ENCODE measurements at places on chromosomes 5 and 9.

DNA sequence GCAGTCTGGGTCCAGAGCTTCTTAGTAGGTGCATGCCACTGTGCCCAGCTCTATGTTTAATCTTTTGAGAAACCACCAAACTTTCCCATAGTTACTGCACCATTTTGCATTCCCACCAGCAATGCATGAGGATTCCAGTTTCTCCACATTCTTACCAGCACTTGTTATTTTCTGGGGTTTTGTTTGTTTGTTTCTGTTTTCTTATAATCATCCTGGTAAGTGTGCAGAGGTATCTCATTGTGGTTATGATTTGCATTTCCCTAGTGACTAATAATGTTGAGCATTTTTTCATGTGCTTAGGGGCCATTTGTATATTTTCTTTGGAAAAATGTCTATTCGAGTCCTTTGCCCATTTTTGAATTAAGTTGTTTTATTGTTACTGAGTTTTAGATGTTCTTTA lies 11.4 kb downstream of the FOXE1 start:
- DNase-seq: no peak

DNA sequence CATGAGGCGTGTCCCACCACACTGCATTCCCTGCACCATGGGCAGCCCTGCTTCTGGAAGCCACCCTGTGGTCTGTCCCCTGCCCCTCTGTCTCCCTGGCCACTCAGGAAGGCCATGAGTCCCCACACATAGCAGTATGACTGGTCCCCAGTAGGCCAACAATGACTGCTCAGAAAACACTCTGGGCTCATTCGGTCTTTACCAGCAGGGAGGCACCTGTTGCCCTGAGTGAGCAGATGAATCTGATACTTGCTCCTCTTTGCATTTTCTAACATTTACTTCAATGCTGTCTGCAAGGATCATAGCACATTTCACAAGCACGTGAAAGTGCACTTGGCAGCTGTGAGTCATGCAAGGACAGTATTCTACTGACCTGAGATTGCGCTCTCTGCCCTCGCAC lies 365.4 kb upstream of the IRX1 start:
- DNase-seq: no peak

- no peak for DNase-seq
These were observed 81.5 kb downstream of the DAB2IP start for GRCh38 chr9:121732886-121733285.

- no peak for DNase-seq
These were observed 122.2 kb downstream of the CRB2 start for GRCh38 chr9:123478160-123478559.

- no peak for DNase-seq
These were observed 98.4 kb downstream of the COX7C start for GRCh38 chr5:86716121-86716520.

GRCh38 chr5:145852990-145853389 lies 17.8 kb upstream of the PRELID2 start:
- DNase-seq: no peak

DNA sequence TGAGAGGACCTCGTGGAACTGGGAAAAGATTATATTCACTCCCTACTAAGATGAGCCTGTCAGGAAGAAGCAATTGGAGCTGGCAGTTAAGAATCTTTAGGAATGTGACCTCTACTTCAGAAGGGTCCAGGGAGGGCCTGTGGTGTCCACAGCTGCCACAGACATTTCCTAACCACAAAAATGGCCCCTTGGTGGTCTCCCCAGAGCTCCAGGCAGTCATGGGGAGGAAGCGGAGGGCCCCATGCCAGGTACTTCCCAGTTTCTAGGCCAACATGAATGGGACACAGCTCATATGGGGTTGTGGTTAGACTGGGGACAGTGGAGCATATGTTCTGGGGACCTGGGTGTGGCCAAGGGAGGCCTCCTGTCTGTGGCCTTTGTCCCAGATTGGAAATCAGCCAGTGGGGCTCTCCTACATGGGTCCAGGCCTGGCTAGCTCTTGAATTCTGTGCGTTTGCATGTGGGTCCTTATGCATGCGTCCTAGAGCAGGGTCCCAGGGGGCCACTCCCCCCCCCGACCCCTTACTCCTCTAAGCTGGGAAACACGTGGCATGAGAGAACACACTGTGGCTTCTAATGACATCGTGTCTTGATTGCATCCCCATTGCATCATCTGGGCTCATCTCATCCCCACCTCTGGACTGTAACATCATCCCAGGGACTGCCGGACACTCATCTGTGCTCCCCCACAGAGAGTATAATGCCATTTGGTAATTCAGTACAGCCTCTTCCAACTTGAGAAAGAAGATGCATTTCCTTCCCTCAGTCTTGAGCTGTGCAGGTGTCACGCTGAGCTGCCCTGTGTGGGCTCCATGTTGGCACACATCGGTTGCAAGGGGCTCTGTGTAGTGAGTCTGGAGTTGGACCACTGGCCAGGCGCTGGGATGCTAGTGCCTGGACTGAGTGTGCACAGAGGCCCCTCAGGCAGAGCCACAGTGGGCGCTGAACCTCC lies 31.3 kb downstream of the IRF1 start:
- peak; percentile 54 for DNase-seq

DNA sequence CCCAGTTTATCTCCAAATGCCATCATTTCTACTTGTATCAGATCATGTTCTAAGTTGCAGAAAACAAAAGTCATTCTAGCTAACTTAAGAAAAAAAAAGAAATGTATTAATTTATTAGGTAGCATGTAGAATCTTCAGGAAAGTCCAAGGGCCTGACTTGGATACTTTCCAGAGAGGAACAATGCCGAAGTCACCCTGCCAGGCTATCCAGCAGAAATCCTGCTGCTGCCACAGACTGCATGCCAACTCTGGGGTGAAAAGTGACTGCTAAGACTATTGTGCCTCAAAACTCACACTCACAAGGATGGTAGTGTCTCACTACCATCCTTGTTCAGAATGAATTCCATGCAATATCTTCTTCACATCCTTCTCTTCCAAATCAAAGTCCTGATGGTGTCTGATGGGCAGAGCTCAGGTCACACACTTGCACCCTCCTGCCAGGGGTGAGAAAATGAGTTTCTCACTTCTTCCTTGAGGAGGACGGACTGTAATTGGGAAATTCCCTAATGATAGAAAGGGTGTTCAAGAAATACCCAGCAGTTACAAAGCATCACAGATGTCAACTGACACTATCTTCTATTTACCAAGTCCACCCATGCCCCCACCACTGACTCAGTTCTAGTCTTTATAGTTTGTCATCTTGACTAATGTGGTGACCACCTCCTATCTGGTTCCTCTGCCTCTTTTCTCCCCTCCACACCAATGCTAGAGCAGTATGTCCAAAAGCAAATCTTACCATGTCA lies 279.4 kb downstream of the CWC27 start:
- DNase-seq: peak; percentile 58

GRCh38 chr9:81981883-81982282 lies 6.7 kb upstream of the SPATA31D1 start:
- DNase-seq: no peak

GRCh38 chr9:25939126-25939525 lies 260.9 kb upstream of the TUSC1 start:
- no peak for DNase-seq

- no peak for DNase-seq
These were observed 640.0 kb upstream of the ARRDC3 start for GRCh38 chr5:92023141-92023471.

GRCh38 chr5:112823656-112824055 lies 37.4 kb upstream of the SRP19 start:
- DNase-seq: no peak

- DNase-seq: no peak
These were observed 65.6 kb downstream of the GPR21 start for GRCh38 chr9:123099042-123099441.

GRCh38 chr5:126208691-126209090 lies 214.5 kb upstream of the GRAMD2B start:
- DNase-seq: no peak

DNA sequence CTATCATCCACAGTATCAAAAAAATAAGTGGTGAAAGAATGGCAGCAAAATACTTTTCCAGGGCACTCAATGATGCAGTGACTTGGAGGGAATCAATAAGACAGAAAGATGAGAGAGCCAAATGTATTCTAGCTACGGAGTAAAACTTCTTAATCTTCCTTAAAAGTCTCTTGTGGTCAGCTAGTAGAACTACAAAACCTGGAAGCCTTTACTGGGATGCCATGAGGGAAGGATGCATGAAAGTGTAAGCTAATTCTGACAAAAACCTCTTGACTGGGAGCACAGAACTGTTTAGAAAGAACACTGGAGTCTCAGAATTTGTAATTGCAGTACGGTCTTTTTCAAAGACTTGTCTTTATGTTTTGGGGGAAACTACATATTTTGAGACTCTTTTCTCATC lies 432.8 kb upstream of the PTPRD start:
- DNase-seq: no peak

DNA sequence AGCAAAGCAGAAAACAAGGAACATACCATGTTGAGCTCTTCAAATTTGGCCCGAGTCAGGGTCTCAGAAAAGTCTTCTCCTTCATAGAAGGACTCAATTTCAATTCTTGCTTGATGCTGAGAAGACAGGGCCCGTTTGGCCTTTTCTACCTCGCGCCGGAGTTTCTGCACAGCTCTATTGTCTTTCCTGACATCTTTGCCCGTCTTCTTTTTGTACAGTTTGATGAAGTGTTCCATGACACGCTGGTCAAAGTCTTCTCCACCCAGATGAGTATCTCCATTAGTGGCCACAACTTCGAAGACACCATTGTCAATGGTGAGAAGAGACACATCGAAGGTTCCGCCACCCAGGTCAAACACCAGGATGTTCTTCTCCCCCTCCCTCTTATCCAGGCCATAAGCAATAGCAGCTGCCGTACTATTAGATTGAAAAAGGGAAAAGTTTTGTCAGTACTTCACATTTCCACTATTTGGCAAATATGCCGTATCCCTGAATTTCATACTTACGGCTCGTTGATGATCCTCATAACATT lies 2.2 kb downstream of the HSPA5 start:
- no peak for DNase-seq

GRCh38 chr9:86672301-86672700 lies 275.0 kb downstream of the GAS1 start:
- DNase-seq: no peak

DNA sequence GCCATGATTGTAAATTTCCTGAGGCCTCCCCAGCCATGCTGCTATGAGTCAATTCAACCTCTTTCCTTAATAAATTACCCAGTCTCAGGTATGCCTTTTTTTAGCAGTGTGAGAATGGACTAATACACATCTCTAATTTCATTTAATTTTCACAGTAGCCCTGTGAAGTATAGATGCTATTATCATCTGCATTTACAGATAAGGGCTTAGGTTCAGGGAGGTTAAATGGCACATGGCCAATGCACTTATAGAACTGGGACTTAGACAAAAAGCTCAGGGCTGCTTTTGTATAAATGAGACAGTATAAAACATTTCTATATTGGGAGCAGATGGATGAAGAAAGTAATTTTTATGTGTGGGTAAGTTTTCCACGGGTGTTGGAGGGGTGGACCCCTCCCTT lies 62.9 kb upstream of the PANK3 start:
- no peak for DNase-seq

GRCh38 chr5:50666261-50667022 lies at the start of gene PARP8:
PARP8 (plus strand) TSS chr5:50666637; CDS start chr5:50667096, 459 bp downstream.
- DNase-seq: peak; percentile 69

DNA sequence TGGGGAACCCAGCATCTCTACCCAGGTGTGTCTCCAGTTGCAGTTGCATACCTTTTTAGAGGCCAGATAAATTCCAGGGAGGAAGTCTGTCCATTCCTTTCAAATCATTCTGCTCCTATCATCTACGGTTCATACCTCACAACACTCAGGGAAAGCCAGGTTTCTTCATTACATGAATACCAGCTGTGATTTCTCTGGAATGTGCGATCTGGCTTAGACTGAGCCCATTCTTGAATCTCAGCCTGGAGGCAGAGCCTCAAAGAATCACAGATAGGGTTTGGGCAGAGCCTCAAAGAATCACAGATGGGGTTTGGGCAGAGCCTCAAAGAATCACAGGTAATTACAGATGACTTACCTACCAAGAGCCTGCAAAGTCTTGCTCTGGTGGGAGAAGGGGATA lies 7.2 kb downstream of the P4HA2 start:
- no peak for DNase-seq

DNA sequence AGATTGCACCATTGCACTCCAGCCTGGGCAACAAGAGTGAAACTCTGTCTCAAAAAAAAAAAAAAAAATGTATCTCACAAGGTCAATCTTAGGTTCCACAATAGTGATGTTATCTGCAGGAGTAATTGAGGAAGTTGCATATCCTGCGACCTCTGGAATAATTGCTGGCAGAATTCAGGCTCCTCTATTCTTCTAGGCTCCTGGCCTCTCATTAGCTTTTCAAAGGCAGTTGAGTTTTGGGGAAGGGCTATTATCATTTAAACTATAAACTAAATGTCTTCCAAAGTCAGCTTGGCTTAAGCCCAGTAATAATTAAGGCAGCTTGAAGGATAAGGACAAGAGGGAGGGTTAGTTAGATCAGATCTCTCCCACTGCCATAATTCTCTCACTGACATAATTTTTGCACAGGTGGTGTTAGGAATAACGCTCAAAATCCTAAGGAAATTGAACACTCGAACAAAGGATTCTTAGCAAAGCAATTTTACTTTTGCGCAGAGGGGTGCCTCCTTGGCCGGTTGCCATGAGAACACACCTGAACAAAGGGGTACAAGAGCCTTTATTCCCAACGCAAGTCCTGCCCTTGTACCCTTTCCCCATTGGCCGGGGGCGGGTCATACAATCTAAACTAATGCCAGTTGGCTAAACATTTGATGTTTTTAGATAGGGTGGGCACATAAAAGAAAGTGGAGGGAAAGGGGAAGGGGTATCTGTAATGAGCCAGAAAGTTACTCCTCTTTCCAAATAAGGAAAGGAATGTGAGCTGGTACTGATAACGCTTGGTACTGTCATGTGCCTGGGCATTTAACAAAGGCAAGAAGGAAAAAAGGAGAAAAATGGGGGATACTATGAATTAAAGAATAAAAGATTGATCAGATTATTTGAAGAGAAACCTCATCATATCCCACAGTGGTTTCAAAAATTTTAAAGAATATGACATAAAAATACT lies 106.4 kb upstream of the CCNG1 start:
- DNase-seq: no peak

GRCh38 chr5:82160948-82161347 lies 117.2 kb downstream of the RPS23 start:
- DNase-seq: no peak

GRCh38 chr5:34859253-34859652 lies 20.3 kb downstream of the TTC23L start:
- DNase-seq: no peak

DNA sequence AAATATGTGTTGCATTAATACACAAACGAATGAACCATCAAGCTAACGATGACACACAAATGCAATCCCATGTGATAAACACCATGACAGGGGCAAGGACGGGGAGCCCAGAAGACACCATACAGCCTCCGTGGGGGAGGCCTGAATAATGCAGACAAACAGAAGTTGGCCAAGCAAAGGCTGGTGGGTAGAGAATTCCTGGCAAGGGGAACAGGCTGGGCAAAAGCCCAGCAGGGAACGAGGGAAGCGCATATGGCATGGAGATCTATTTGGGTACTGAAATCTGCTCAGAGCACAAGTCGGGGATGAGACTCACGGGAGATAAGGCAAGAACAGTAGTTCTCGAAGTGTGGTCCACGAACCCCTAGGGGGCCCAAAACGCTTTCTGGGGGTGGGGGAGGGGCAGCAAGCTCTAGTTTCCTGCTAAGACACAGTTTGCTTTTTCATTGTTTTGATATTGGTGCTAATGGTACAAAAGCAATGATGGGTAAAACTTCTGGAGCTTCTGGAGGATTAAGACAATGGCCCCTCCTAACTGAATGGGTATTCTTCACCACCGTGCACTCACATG lies 42.9 kb upstream of the FBXW11 start:
- DNase-seq: no peak

GRCh38 chr9:109967651-109968642 lies 187.9 kb downstream of the PALM2AKAP2 start:
- peak; percentile 77 for DNase-seq

Measured in suppressor macrophage treated with lipopolysaccharide for 4 hours (primary cell).